H7 (cell line): ENCODE measurements at places on chromosomes 2 and 18. TPM values are rescaled to one million over a fixed set of nuclear protein-coding genes. Genes with fewer than 3 reads are reported as not detected.
A peak's percentile ranks its signal among the peaks of the same experiment; 100 is the strongest.

GRCh38 chr2:214604861-214605260 lies 194.0 kb downstream of the VWC2L start:
- no peak for DNase-seq

- DNase-seq = no peak
These were observed 182.4 kb downstream of the PTPRM start for GRCh38 chr18:7749510-7749981.

DNA sequence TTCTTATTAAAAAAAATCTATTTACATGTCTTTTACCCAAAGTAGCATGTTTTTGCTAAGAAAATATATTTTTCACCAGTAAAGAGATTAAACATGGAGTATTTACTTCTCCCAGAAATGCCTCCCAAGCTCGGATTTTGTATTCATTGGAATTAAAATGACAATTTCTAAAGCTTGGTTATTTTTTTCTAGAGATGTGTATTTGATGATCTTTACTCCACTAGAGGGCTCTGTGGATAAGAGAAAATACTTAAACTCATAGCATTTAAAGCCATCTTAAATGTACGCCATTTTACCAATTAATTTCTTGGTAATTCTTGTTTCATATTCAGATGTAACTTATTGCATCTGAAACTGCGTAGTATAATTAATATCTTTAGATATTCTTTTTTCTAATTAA lies 461.4 kb downstream of the GALR1 start:
- no peak for DNase-seq

The IRS1 gene
- total RNA-seq = 15.2 and 17.1 TPM in 2 replicates

The ABCG8 gene
- not detected in 2 replicates for total RNA-seq

DNA sequence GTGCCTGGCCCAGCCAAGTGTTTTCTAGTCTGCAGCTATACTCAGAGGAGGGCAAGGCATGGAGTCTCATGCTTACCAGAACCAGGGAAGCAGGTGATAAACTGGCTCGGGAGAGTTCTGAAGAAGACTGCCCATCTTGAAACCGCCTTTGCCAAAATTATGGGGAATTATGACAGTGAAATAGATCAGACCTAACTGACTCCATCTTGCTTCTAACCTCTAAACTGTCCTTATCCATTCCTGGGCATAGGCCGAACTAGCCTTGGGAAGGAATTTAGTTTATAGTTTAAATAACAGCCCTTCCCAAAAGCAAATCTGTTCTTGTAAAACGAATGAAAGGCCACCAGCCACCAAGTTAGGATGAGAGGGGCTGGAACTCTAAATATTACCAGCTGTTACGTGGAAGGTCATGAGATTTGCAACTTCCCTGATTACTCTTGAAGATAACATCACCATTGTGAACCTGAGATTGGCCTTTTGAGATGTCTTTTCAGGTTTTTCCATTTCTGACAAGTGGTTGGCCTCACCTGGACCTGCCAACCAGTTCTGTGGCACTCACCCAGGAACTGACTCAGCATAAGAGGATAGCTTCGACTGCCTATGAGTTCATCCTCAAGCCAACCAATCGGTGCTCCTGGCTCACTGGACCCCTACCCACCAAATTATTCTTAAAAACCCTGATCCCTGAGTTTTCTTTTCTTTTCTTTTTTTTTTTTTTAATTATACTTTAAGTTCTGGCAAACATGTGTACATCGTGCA lies 23.4 kb downstream of the CHCHD5 start:
- no peak for DNase-seq

- no peak for DNase-seq
These were observed 1.2 kb upstream of the CCNT2 start for GRCh38 chr2:134917360-134917865.

- DNase-seq = peak; percentile 48
These were observed 35.0 kb downstream of the SNED1 start for GRCh38 chr2:241033336-241033987.

DNA sequence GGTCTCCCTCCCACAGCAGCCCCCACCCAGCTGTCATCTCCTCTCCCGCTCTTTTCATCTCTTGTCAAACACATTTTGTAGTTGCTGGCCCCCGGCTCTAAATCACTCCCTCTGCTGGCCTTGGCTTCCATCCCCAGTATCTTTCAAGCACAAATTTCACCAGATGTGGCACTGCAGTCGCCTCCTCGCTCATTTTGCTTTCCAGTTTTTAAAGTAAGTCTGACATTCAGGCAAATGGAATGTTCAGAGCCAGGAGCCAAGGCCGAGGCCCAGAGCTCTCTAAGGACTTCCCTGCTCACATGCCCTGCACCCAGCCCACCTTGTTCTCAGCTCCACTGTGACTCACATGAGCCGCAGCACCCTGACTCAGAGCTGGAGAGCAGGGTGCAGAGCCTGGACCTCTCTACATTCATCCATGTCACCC lies 158.4 kb downstream of the GALNT14 start:
- no peak for DNase-seq

GRCh38 chr2:45812011-45812500 lies 160.6 kb downstream of the PRKCE start:
- DNase-seq = no peak
